ENCODE measurements at places on chromosomes 2 and 18. TPM values are rescaled to one million over a fixed set of nuclear protein-coding genes. Genes with fewer than 3 reads are reported as not detected.

MEIS1 gene
- 119 TPM for total RNA-seq

ASNSD1 gene
- total RNA-seq = 63.9 TPM

DPYSL5 gene
- not detected for total RNA-seq

IL1RN gene
- total RNA-seq = not detected

IL1RL2 gene
- 3.1 TPM for total RNA-seq

ACVR1 gene
- total RNA-seq = 30.8 TPM

MCEE gene
- 18.8 TPM for total RNA-seq
